Stimulated activated CD8-positive, alpha-beta memory T cell treated with anti-CD3 and anti-CD28 coated beads, Interleukin-2, amount 100 ng/mL, for 1 hour (primary cell): ENCODE measurements at places on chromosomes 2 and 18.

DNA sequence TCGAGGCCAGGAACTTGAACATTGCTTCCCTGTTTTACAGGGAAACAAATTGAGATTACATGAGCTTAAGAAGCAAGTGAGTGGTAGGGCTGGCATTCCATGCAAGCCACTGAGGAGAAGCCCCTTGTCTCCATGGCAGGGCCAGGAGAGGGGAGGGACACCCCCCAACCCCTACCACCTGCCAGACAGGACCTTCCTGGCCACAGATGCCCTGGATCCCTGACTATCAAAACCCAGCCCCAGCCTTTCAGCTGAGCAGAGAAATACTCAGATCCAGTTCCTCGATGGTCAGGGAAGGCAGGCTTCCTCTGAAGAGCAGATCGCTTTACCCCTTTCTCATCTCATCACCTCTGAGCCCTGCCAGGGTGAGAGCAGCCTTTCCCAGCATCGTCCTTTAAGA lies 53.8 kb upstream of the ALPP start:
- no peak for DNase-seq

DNA sequence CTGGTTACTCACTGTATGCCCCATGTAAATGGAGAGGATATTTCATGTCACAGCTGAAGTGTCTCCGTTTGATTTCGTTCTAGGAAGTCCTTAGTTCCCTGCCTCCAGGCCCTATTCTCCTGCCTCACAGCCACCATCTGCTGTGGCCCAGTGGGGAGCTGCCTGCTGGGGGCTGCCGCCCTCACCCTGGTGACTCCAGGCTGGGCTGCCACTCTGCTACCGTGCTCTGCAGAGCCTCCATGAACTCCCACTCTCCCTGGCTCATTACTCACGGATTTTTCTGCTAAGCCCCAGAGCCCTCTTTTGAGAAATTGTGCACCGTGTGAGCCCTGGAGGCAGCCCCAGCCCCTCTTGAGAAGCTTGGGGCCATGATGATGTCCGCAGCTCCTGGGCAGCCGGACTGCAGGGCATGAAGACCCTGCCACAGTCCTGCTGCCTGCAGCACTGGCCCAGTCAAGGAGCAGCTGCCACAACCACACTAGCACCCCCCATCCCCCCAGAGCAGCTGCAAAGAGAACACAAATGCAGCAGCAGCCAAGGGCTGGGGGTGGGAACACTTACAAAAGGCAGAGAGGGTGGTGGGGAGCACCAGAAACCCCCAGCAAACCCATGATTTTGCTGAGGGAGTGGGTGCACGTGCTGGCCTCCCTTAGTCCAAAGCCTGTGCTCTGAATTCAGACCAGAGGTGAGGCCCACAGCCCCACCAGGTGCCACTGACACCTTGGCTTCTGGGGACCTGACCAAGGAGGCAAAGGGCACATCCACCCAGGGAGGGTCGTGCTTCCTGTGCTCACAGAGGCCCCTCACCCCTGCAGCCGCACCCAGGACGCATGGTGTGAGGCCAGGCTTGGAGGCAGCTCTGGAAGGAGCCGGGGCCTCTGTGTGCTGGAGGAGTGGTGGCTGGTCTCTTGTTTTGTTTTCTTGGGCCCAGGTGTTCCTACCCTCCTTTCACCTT lies 270.2 kb upstream of the RAB6C start:
- DNase-seq, result no peak

GRCh38 chr2:152055366-152056108 lies 43.3 kb downstream of the CACNB4 start:
- DNase-seq, result no peak

GRCh38 chr2:48567671-48568070 lies 37.7 kb downstream of the STON1 start:
- DNase-seq, result no peak

DNA sequence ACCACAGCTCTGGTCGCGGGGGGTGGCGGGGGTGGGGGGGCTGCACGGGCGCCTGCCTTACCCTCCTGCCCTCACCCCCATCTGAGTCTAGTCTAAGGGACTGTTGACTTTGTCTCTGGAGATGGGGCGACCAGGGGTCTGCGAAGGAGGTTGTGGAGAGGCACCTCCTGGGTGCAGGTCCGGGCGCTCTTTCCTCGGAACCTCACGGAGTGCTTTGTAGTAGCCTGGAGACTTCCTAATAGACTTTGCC lies 141.3 kb downstream of the MEIS1 start:
- no peak for DNase-seq

DNA sequence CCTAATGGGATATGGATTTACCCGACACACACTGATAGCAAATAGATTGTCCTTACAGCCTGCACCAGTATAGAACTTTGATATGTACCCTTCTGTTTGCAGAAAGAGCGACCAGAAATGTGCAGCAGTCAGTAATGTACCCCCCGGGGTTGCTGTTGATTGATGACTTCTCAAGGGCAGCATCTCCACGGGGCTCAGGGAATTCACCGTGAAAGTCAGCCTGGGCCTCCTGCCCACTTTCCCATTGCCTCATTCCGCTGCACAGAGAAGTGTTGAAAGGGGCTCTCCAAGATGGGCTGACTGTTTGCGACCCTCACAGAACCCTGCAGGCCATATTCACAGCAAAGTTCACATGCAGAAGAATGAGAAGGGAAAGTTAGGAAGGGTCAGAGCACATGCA lies 241.3 kb downstream of the PRKCE start:
- DNase-seq, result no peak

GRCh38 chr2:3021720-3022119 lies 355.9 kb downstream of the EIPR1 start:
- DNase-seq, result no peak

- no peak for DNase-seq
Observed at GRCh38 chr2:126431136-126431535, 224.8 kb upstream of the GYPC start.

GRCh38 chr2:119650846-119651370 lies 28.1 kb upstream of the TMEM177 start:
- DNase-seq, result no peak

DNA sequence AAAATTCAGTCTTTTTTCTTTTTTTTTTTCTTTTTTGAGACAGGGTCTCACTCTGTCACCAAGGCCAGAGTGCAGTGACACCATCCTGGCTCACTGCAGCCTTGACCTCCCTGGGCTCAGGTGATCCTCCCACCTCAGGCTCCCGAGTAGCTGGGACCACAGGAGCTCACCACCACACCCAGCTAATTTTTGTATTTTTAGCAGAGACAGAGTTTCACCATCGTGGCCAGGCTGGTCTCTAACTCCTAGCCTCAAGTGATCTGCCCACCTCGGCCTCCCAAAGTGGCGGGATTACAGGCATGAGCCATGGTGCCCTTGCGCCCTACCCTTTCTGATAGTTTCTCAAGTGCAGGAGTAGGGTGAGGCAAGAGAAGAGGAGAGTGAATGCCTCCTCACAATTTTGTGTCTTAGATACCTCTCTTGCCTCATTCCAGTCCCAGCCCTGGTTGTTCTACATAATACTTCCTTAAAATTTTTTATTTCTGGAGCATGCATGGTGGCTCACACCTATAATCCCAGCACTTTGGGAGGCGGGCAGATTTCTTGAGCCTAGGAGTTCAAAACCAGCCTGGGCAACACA lies 68.2 kb upstream of the CAB39 start:
- DNase-seq, result no peak

GRCh38 chr18:62386601-62387000 lies 61.5 kb downstream of the TNFRSF11A start:
- no peak for DNase-seq

GRCh38 chr18:57230861-57231585 lies 84.1 kb downstream of the BOD1L2 start:
- DNase-seq, result no peak

DNA sequence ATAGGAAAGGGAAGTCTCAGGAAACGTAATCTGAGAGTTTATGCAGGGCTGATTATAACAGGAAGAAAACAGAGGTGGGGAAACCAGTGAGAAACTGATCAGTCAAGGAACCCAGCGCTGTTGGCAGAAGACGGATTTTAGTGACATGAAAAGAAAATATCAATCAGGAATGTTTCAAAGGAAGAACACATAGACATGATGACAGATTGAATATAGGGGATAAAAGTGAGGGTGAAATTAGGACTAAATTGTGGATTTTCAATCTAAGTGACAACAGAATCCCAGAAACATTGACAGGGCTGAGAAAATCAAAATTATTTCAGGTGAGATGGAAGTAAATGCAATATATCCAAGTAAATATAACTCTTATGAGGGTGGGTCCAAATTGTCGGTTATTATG lies 199.8 kb upstream of the CCDC150 start:
- no peak for DNase-seq

DNA sequence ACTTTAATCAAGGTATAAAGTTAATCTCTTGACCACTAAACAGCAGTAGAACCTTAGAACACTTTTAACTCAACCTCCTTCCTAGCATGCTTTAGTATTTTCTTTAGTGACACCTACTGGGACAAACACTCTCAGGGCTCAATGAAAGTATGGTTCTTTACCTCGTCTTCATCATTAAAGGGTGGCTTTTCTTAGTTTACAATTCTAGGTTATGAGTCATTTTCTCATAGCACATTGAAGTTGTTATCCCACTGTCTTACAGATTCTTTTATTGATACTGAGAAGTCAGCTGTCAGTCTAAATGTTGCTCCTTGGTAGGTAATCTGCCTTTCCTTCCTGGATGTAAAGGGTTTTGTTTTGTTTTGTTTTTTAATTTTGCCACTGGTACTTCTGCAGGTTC lies 38.0 kb downstream of the SIGLEC15 start:
- DNase-seq, result no peak

- no peak for DNase-seq
Observed at GRCh38 chr2:105082107-105082506, 44.2 kb downstream of the MRPS9 start.

GRCh38 chr2:158359846-158360245 lies 96.7 kb downstream of the CCDC148 start:
- DNase-seq, result no peak

- no peak for DNase-seq
Observed at GRCh38 chr18:37711766-37712505, 146.3 kb upstream of the CELF4 start.

GRCh38 chr2:135791418-135792190 lies 45.4 kb downstream of the LCT start:
- no peak for DNase-seq

DNA sequence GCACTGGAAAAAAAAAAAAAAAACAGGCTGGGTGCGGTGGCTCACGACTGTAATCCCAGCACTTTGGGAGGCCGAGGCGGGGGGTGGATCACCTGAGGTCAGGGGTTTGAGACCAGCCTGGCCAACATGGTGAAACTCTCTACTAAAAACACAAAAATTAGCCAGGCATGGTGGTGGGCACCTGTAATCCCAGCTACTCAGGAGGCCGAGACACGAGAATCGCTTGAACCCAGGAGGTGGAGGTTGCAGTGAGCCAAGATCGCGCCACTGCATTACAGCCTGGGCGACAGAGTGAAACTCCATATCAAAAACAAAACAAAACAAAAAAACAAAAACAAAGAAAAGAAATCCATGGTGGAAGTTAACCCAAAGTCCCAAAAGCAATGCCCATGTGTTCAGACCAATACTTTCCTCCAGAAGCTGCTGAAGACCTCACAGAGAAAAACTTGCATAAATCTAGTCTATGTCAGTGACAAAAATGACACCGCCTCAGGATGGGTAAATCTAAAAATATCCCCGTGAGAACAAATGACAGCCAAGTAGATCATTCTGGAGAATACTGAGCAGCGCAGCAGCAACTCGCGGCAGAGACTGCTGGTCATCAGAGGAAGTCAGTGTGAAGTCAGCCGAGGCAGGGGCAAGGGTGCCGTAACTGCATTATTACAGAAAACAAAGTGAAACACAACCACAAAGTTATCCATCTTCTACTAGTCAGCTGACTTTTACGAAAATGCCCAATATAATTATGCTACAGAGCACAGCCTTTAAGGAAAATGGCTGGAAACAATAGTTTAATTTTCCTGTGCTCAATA lies 41.0 kb downstream of the LPIN2 start:
- DNase-seq, result peak; percentile 38

- DNase-seq, result no peak
Observed at GRCh38 chr2:231069379-231070054, 12.8 kb downstream of the PSMD1 start.

GRCh38 chr2:145040433-145040832 lies 520.5 kb upstream of the ZEB2 start:
- no peak for DNase-seq

- no peak for DNase-seq
Observed at GRCh38 chr18:11027862-11028261, 121.5 kb downstream of the PIEZO2 start.

GRCh38 chr18:13361431-13361830 lies 142.9 kb downstream of the LDLRAD4 start:
- DNase-seq, result no peak

DNA sequence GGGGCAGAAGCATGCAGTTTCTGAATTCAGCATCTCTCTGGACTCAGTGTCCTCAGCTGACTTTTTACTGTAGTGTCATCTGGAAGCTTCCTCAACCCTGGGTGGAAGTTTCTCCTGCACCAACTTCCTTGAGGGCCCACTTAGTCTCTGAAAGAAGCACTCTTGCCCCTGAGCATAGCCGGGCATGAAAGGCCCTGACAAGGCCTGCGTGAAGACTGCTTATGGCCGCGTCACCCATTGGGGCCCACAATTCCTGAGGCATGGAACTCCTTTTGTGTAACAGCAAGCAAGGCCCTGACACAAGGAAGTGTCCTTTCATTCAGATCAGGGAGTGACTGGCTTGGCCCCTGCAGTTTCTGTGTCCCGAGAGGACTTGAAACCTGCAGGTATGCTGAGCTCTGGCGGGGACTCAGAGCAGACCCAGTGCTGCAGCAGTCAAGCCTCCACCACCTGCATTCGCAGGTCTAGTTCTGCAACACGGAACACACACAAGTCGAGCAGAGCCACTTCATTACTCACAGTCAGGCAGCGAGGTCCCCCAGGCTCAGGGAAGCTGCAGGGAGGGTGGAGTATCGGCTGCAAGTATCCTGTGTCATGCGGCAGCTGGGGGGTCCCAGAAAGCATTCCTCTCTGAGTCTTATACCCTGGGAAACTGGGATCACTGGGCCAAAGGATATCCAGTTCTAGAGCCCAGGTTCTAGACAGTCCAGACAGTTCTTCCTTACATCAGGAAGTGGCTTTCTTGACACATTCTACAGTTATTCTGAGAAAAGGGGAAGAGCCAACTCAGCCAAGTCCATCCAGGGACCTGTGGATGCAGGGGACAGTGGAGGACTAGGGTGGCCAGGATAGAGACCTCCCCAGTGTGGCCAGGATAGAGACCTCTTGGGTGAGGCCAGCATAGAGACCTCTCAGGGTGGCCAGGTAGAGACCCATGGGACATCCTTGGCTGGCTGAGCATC lies 35.6 kb upstream of the PRLH start:
- no peak for DNase-seq

DNA sequence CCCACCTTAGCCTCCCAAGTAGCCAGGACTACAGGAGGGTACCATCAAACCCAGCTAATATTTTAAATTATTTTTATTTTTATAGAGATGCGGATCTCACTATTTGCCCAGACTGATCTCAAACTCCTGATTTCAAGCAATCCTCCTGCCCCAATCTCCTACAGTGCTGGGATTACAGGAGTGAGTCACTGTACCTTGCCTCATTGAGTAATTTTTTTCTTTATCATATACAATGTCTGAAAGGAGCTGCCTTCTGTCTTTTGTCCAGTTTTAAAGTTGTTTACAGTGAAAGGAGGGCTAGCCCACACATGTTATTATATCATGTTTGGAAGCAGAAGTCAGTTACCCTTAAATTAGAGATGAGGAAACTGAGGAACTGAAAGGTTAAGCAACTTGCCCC lies 32.5 kb downstream of the PRKRA start:
- no peak for DNase-seq

- DNase-seq, result no peak
Observed at GRCh38 chr18:64410685-64411084, 261.8 kb upstream of the LINC00305 start.

- DNase-seq, result no peak
Observed at GRCh38 chr2:159907909-159908308, 109.9 kb upstream of the CD302 start.

GRCh38 chr2:55843096-55843993 lies 80.2 kb downstream of the EFEMP1 start:
- no peak for DNase-seq
